ENCODE measurements at places on chromosomes 5 and 9. TPM values are rescaled to one million over a fixed set of nuclear protein-coding genes. Genes with fewer than 3 reads are reported as not detected.

The MEF2C gene
- total RNA-seq: 3.5 TPM

The CBY3 gene
- total RNA-seq: not detected

The PRLR gene
- not detected for total RNA-seq

The SPATA31C1 gene
- not detected for total RNA-seq

The HRCT1 gene
- total RNA-seq: not detected

The PCDHB11 gene
- not detected for total RNA-seq

The SHISAL2B gene
- total RNA-seq: not detected

The CARD6 gene
- total RNA-seq: 3.7 TPM

The SLC25A46 gene
- total RNA-seq: 39.9 TPM

All from natural killer cell treated with Interleukin-12 subunit alpha and Interleukin-12 subunit beta and Interleukin-15 and Interleukin-18, amount 100 ng/mL, for 72 hours (primary cell).